Activated naive CD4-positive, alpha-beta T cell (primary cell): ENCODE measurements at places on chromosomes 5 and 9.
A peak's percentile ranks its signal among the peaks of the same experiment; 100 is the strongest.

DNA sequence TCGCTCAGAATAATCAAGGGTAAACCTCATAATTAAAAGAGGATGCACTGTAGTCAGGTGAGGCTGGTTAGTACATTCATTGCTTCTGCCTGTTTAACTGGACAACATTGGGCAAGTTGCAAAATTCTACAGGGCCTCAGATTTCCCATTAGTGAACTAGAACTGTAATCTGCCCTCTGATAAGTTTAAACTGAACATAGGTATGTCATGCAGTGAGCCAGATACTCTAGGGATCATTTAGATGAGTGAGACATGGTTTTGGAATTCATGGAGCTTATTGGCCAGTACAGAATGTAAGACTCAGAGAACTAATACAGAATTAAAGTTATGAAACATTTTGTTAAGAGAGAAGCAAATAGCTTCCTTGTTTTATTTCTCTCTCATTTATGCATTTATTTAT lies 35.9 kb downstream of the RNF44 start:
- no peak for DNase-seq

- DNase-seq = no peak
Measured at GRCh38 chr5:72438141-72438540, 69.1 kb downstream of the ZNF366 start.

DNA sequence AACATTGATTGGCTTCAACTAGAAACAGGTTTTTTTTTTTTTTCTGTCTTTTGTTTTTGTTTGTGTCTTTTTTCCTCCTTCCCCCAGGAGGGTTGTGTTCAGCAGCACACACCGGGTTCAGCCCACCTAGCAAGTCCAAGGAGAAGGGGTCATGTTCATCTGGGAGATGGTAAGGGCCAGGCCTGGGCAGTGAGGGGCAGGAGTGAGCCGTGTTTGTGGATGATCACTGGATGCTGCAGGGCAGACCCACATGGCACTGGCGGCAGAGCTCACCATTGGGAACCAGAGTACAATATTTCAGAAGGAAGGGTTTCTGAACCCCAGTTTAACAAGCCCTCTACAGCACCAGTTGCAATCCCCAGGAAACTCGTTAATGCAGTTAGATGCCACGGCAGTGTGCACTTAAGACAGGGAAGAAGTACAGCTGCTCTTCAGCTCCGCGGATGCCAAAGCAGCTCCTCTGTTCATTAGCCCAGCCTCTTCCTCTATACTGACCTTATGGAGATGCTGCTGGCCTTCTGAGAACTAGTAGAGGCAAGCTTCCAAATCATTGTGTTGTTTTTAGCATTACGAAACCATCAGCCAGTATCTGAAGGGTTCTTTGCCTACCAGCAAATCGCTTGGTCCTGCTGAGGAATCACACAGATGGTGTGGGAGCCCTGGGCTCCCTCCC lies 508.2 kb upstream of the WWC1 start:
- DNase-seq = no peak

DNA sequence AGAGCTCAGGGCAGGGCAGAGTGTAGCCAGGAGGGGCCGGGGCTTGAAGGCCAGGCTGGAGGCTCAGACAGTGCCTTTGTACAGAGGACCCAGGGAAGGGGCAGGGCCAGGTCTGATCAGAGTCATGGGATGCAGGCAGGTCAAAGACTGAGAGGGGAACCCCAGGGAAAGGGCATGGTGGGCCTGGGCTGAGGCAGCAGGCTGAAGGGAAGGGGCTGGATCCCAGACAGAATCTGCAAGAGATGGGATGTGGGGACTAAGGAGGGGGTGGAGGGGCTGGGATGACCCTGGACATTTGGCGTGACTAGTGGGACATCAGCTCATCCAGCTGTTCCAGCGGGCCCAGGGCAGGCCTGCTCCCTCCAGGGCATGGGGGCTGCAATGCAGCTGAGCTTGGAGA lies 15.5 kb upstream of the MRNIP start:
- DNase-seq = no peak

GRCh38 chr5:147906326-147907095 lies at the start of gene C5orf46:
Gene C5orf46 (minus strand): TSS chr5:147906538. CDS start chr5:147906501, 37 bp downstream.
- no peak for DNase-seq

GRCh38 chr5:30604648-30605262 lies 588.7 kb upstream of the CDH6 start:
- DNase-seq = no peak

GRCh38 chr5:18236386-18236785 lies 602.1 kb downstream of the TAF11L14 start:
- DNase-seq = no peak

DNA sequence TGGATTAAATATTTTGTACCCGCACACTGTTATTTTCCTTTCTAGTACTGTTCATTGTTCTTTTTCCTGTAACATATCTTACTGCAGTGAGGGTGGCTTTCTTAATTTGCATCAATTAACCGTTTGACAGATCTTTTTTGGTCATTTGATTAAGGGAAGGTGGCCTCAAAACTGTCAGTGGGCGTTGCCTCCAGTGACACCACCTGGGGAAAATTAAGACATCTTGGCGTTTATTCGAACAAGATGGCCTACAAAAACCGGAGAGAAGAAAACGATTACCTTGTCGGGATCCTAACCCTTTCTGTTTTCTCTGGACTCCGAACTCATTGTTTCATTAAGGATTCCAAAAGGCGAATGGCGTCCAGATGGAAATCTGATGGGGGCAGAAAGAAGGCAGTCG lies 2.0 kb downstream of the BASP1 start:
- no peak for DNase-seq

DNA sequence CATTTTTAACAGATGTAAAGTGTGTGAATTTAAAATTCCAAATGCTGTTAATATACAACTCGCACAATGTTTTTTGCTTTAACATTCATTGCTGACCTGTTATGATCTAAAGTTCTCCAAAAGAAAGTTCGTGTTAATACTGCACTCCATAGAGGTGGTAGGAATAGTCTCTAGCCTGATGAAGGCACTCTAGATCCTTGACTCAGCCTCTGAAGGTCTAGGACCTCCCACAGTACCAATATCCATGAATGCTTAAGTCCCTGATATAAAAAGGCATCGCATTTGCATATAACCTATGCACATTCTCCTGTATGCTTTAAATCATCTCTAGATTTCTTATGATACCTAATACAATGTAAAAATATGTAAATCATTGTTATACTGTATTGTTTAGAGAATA lies 213.6 kb downstream of the EFNA5 start:
- DNase-seq = no peak

GRCh38 chr9:93003552-93004407 lies 54.7 kb upstream of the SUSD3 start:
- peak; percentile 43 for DNase-seq

DNA sequence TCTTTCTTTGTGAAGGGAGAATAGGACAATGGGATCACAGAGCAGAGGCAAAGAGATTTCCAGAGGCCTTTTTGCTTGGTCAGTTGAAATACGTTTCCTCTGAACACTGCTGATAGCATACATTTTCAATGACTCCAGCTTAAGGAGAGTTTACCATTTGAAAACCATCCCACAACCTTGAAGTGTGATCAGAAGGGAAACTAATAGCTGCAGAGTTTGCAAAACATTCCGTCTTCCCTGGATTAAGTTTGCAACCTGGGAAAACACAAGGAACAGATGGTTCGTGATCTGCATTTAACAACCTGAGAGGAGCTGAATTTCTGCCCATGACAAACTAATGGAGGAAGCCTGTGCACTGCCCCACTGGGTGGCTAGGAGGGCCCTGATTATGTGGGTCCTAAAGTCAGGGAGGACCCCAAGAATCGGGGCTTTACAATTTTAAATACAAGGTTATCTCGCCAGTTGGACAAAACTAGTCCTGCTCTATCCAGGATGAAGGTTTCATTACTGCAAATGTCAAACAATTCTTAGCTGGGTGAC lies 35.6 kb downstream of the MTX3 start:
- no peak for DNase-seq

- DNase-seq = no peak
Measured at GRCh38 chr5:15222156-15222555, 277.8 kb upstream of the FBXL7 start.

- no peak for DNase-seq
Measured at GRCh38 chr5:135053278-135053677, 19.2 kb upstream of the PITX1 start.

GRCh38 chr5:141477815-141478214 lies 2.0 kb downstream of the PCDHGC3 start:
- no peak for DNase-seq

DNA sequence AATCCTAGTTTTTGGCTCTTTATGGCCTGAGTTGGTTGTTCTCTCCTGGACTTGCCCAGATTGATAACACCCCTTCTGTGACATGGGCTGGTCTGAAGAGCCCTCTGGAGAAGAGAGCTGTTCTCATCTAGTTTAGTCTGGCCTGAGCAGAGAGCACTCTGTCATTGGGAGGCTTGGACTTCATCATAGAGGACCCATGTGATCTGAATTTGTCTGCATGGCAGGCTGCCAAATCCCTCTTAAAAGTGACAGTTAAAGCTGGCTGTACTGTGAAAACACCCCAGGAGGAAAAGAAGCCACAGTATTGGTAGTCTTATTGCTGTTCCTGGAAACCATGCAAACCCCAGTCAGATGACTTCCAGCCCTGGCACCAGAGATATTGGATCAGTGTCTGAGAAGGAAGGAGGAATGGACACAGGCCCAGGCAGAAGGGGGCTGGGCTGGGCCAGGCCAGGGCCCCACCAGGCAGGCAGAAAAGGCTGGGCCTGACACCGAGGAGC lies 3.7 kb upstream of the WDR31 start:
- no peak for DNase-seq

DNA sequence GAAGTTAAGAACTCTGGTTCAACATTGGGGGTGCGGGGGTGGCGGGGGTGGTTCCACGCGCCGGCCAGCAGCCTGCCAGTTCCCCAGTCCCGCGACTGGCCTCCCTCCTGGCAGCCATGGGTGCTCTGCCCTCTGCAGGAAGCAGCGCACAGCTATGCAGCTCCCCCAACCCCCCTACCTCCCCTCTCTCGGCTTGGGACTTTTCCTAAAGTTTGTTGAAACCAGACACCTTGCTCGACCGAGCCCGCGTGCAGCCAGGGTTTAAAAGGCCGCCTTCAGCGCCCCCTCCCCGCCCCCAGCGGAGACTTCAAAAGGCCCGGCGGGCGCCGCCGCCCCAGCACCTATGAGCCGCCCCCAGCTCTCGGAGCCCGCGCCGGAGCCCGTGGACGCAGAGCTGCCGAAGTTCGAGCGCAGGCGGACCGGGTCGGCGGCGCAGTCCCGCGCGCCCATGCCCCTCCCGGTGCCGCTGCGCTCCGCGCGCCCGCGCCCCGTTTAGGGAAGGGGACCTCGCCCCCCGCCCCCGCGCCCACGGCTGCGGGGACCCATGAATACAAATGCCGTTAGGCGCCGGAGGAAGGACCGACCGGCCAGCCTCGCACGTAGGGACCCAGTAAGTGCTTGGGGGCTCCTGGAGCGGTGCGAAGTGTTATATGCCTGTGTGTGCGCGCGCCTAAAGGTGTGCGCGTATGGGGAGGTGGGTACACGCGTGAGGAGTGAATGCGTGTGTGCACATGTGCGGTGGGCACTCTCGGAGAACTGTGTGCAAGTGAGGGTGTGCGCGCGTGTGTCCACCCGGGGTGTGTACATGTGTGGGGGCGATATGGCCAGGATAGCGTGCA lies 1.4 kb upstream of the COL27A1 start:
- DNase-seq = no peak
